ENCODE measurements at places on chromosomes 1 and 21.

- no peak for DNase-seq
Observed at GRCh38 chr1:157107702-157108101, 8.1 kb upstream of the ETV3L start.

DNA sequence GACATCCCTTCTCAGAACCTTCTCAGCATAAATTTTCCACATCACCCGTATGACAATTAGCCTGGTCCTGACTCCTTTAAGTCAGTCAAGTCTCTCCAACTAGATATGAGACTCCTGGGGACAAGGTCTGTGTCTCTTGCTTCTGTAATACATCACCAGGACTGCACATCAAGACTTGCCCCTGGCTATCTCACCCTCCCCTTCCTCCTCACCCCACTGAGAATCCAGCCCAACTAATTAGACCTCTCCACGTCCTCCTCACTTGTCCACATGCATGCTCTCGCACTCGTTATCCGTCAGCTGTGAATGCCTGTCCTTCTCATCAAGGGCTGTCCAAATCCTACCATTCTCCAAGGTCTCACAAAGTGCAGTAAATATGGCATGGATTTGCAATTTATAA is 542.8 kb downstream of the PTPRU start:
- no peak for DNase-seq

GRCh38 chr1:10960411-10961299 is 51.8 kb upstream of the TARDBP start:
- peak; percentile 87 for DNase-seq

DNA sequence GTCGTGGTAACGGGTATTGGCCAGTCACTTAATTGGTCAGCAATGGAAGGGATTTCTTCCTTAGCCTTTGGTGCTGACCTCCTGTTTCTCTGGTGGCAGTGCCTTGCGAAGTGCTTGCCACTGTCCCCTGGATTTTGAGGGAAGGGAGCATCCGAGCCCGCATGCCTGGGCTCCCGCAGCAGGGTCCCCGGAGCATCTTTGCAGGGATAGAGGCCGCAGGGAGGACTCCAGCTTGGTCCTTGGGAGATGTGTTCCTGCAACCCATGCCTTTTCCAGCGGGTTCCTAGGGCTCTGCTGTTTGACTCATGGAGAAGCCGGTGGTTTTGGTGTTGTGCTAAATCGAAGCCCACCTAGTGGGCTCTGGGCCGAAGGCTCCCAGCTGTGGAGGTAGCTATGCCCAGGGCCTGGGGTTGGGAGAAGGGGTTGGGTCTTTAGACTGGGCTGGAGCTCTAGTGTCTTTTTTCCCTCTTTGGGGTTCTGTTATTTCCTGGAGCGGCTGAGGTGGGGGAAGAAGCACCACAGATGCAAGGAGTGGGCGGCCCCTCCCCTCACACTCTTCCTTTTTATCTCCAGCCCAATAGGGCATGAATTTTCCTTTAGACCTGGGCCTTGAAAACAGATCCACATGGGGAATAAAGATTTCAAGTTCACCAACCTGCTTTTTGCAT is 39.0 kb downstream of the PIK3CD start:
- DNase-seq, result no peak

GRCh38 chr1:30872033-30872947 is 36.3 kb downstream of the SDC3 start:
- DNase-seq, result no peak

DNA sequence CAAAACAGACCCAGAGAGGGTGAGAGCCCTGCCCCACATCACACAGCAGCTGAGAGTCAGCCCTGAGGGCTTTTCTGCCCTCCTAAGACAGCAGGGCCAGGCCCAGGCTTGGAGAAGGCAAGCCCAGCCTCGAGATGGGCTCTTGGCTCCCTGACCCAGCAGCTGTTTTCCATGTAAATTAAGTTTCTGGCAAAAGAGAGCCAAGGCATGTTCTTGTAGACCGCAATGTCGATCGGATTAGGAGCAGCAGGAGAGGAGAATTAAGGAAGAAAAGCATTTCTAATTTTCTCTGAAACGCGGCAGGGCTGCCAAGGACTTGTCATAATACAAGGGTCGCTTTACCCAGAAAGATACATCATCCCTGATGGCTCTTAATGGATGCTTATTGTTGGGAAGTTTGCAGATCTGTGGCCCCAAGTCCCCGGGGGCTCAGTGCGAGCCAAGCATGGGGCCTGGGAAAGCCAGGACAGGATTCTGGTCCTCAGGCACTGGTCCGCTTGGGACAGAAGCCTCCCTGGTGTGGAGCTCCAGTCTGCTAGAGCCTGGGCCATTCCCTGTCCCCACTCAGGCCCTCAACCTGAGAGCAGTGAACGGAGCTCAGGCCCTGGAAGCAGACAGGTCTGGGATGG is 62.8 kb downstream of the DMRTB1 start:
- DNase-seq, result no peak

GRCh38 chr1:223326776-223327175 is 37.2 kb downstream of the SUSD4 start:
- DNase-seq, result no peak

GRCh38 chr1:245105815-245106410 is 48.9 kb upstream of the KIF26B start:
- no peak for DNase-seq

- DNase-seq, result no peak
Observed at GRCh38 chr1:160056648-160057169, 13.3 kb downstream of the KCNJ10 start.

GRCh38 chr1:183552891-183553290 is 37.4 kb downstream of the NCF2 start:
- DNase-seq, result no peak

DNA sequence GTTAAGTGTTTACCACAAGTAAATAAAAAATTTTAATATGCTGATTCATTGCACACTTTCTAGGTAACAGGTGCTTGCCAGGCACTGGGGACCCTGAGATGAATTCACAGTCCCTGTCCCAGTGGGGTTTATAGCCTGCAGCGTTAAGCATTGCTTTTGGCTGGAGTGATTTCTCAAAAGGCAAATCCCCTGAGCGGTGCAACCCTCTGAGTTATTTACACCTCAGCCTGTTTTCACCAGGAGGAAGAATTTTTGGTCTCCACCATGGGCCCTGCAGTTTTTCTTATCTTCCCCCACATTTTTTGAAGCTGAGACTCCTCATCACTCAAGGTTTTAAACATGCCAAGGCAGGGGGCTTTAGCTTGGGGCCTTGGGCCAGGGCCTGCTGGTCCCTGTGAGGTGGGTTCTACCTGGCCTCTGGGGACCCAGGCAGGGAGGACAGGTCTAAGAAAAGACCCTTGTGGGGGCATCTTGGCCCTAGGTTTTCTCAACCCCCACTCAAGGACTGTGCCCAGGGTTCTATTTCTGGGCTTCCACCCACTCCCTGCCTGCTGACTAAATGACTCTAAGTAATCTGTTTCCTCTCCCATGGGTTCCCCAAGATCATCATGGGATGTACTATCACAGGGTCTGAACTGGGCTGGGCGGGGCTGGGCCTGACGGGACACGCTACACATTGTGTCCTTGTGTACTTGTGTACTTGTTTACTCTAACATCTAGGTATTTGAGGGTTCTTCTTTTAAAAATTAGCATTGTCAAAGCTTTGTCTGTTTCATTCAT is 10.2 kb upstream of the CHIT1 start:
- DNase-seq, result no peak

GRCh38 chr1:208242941-208243526 is 1.1 kb downstream of the PLXNA2 start:
- DNase-seq, result peak; percentile 45

DNA sequence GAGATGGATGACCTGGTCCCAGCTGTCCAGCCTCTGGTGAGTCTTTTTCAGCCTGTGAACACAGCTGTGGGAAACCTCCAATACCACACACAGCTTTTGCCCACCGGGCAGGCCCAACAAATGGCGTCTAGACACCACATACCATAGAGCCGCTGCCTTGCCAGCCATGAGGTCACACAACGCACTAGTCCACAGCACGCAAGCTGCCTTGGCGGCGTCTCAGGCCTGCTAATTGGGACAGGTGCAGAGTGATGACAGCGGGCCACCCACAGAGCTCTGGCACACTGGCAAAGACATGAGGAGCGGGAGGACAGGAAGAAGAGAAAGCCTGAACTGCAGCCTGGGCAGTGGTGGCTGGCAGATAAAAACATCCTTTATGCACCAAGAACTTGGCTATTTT is 125.5 kb downstream of the ADAMTS1 start:
- DNase-seq, result no peak

GRCh38 chr1:36865602-36865900 is 168.8 kb downstream of the GRIK3 start:
- DNase-seq, result no peak

- no peak for DNase-seq
Observed at GRCh38 chr1:19955534-19956170, 23.8 kb downstream of the PLA2G2A start.

GRCh38 chr1:43238085-43238484 is 31.7 kb upstream of the TMEM125 start:
- DNase-seq, result peak; percentile 83

DNA sequence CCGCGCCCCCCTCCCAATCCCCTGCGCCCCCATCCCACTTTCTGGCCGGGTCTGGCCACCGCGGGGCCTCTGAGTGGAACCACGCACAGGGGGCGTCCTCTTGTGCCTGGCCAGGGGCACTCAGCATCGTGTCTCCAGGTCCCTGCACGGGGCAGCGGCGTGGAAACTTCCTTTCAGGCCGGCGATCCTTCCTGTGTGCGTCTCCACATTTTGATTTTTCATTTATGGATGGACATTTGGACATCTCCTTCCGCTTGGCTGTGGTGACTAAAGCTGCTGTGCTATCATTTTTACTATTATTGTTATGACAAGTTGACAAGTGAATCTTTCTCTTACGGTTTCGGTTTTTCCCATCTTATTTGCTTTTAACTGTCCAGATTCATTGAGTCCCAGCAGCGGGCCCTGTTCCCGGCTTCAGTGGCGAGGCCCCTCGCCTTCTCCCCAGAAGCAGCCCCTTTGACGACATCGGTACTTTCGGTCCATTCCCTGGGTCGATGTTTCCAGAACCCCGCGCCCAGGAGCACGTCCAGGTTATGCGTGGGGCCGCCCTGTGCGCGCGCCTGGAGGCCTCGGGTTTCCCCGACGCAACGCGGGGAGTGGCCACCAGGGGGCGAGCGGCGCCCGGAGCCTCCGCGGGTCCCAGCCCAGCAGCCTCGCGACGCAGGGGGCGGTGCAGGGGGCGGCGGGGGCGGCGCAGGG is 12.4 kb upstream of the SLC19A1 start:
- peak; percentile 88 for DNase-seq

DNA sequence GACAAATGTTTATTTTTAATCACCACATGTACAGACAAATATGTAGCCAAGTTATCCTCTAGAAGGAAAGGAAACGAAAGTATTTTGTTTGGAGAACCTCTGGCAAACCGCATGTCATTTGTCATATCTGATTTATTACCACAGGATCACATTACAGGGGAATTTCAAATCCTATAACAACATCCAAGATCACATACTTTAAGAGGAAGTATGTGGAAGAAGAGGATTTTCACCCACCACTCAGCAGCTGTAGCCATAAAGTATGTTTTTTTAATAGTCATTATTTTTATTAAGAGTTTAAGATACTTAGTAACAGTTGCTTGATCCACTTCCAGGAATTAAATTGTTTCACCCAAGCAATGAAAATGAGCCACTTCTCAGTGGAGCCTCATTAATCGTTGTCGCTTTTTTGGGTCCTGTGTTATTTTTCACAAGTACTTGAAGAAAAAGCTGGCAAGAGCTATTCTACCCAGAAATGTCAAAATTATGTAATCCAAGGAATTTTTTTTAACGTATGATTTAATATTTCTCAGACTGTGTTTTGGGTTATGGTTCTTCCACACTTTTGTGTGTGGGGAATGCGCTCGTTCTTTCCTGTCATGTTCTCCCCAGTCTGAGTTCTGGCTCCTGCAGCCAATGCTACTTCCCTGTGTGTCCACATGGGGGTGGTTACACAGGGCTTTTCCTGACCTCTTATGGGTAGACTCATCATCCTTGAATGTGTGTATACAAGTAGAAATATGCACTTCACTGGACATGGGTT is 6.9 kb downstream of the SERTAD4 start:
- DNase-seq, result no peak

DNA sequence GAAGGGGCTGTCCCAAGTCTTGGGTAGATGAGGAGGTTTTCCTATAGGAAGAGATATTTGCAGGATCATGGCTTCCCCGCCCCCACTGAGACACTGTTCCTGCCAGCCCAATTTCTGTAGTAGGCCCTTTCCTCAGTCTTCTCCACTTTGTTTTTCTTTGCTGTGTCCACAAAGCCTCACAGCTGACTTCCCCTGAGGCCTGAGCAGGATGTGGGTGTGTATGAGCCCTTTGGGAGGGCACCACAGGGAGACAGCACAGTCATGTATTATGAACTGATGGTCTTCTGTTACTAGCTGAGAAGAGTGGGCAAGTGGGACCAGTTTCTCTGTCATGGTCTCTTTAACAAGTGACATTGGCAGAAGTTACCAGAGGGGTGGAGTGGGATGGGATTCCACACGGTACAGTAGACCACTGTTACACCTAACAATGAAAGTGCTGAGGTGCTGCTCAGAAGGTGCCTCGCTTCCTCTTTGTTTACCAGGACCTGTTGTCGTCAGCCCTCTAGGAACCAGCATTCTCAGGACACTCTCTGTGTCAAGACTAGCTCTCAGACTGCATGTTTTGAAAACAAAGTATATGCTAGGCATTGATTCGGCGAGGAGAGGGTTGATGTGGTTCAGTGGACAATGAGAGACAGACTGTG is 253.8 kb upstream of the HOOK1 start:
- DNase-seq, result no peak

DNA sequence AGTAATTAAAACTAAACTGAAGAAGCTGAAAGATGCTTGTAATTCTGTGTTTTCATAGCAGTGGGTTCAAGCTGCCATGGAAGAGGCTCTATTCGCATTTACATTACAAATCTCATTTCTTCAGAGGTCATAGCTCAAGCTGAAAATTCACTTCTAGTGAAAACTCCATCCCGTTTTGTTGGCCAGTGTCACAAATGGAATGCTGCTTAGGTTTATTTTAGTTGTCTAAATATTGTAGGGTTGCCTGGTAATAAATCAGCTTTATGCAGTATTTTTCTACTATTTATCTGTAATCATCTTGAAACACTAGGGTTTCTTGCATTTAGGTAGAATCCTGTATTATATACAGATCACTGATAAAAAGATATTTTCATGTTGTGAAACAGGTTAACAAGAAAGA is 240.6 kb downstream of the PTBP2 start:
- no peak for DNase-seq

DNA sequence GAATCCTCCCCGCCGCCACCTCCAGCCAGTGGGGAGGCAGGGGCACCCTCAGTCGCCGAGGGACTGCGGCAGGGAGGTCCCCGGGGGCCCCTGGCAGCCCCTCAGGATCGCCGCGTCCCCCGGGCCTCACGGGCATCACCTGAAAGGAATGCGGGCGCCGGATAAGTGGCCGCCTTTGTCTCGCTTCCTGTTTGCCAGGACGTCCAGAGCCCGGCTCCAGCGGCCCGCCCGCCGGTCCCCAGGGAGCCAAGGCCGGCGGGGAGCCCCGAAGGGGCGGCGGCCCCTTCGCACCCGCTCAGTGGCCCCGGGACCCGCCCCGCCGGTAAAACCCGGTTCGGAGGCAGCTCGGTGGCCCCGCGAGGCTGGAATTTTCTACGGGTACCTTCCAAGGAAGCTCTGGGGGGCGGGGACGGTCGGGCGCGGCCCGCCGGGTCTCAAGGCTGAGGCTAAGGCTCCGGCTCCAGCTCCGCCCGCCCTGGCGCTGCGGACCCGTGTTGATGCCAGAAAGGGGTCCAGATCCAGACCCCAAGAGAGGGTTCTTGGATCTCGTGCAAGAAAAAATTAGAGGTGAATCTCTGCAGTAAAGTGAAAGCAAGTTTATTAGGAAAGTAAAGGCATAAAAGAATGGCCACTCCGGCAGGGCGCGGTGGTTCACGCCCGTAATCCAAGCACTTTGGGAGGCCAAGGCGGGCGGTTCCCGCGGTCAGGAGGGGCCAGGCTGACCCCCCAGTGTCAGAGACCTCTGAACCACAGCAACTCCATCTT is 12.6 kb downstream of the TINAGL1 start:
- DNase-seq, result peak; percentile 69

GRCh38 chr1:190599670-190600069 is 122.0 kb upstream of the BRINP3 start:
- no peak for DNase-seq

All from transverse colon (tissue), 4 donors.